ENCODE measurements at places on chromosomes 4 and X.

GRCh38 chr4:83563998-83564397 lies 28.1 kb downstream of the GPAT3 start:
- DNase-seq = no peak

DNA sequence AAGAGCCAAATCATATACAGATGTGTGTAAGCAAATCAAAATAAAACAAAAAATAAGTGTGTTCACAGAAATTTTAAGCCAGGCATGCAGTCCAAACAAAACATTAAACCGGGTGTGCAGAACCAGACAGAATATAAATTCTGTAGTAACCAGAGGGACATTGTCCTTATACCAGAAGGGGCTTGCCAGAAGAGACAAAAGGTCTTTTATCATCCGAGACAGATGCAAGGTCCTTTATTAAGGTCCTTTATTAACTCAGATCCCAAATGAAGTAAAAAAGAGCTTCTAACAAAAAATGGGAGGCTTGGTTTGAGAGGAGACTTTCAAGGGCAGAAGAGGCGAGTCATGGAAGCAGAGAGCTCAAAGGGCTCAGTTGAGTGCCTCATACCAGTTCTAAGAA lies 59.2 kb downstream of the RGS12 start:
- DNase-seq = no peak

GRCh38 chr4:48841045-48841827 lies 10.3 kb downstream of the OCIAD1 start:
- DNase-seq = no peak

GRCh38 chr4:73311428-73311827 lies 52.8 kb upstream of the ANKRD17 start:
- no peak for DNase-seq

GRCh38 chrX:14427614-14428013 lies 101.7 kb upstream of the GLRA2 start:
- no peak for DNase-seq

DNA sequence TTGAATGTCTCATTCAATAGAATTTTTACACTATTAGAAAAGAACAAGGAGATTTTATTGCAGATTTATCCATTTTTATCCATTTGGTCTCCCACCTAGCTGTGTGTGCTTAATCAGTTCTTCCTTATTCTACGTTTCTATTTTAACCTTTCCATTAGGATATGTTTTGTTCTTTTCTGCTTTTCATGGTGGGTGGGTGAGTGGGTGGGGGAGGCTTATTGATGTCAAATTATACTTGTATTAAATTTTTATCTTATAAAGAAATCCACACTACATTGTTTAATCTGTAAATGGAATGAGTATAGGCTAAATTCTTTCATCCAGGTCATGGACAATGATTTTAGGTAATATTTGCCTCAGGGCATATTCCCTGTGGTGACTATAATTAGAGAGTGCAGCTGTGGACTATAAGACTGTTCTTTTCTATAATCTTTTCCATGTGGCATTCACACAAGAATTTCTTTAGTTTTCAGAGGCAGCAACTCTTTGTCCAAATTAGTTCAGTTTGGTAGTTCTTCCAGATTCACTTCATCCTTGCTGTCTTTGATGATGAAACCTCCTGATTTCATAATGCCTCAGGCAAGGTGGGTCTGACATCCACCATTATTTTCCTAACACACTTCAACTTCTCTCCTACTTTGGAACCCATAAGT lies 2451.8 kb downstream of the PCDH7 start:
- no peak for DNase-seq

DNA sequence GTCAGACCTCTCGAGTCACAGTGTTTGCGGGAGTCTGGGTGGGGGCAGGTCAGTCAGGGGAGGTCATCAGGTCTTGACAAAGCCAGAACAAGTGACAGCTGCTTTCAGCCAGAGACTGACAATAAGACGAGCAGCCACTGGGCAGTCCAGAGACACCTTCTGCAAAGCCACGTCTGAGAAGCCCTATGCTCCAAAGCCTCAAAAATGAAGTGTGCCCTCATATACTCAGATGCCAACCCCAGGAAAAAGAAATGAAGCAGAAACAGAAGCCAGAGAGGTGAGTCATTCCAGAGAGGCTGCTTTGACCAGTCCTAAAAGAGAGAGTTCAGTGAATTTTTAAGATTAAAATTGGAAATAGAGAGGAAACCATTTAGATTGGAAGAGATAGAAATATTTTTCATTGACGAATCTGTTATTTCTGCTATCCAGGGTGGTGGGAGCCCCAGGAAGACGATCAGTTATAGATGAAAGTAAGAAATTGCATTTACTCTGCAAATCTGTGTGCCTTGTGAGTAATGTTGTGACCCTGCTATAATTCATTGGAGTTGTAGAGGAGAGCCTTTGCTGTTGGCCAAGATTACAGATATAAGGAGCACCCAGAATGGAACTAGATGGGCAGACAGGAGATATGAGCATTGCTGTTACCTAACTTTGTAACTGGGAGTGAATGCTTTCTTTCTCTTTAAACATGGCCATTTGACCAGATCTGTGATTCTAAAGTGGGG lies 77.9 kb downstream of the LRRC66 start:
- no peak for DNase-seq

DNA sequence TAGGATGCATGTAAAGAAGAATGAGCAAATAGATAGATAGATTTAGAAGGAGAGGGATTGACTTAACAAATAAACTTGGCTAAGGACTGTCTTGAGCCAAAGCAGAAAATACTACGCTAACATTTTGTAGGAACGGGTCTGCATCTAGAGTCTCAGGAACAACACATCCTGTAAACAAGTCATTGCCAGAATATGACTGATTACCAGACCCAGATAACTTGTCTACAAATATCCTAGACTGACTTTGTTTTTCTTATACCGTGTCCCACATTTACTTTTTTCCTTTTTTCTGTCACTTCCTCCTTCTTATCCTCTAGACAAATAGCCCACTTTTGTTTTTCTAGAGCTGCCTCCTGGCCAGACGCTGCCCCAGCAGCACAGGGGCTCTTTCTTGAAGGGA lies 393.6 kb downstream of the PDGFC start:
- no peak for DNase-seq
